ENCODE measurements at places on chromosomes 3 and 15.

GRCh38 chr3:63395960-63396359 lies 117.9 kb downstream of the SYNPR start:
- no peak for ATAC-seq

DNA sequence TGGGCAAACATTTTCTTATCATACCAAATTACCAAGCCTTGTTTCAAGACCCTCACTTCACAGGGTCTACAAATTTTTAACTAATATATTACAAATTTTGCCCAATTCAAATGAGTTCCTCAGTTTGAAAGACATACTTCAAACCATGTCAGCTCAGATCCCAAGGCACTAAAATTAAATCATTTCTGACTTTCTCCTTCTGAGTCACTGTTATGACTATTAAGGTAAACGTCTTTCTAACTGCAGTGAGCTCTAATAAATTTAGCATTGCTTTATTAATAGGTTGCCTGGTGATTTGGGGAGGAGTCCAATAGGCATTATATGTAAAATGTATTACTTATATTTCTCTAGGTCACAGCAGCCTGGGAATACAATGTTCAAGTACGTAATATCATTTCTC lies 158.2 kb upstream of the ARHGEF26 start:
- ATAC-seq = no peak

DNA sequence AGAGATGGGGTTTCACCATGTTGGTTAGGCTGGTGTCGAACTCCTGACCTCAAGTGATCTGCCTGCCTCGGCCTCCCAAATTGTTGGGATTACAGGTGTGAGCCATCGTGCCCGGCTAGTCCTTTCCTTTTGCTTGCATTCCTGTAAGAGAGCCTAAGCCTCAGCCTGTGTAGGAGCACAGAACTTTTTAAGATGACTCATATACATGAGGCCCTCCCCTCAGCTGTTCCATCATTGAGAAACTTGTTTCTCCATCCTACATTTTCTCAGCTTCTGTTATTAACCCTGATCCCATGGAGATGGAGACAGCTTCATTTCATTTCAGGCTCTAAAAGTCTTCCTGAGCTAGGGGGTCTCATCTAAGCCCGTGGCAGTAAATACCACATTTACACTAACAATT lies 123.3 kb downstream of the PLOD2 start:
- no peak for ATAC-seq

DNA sequence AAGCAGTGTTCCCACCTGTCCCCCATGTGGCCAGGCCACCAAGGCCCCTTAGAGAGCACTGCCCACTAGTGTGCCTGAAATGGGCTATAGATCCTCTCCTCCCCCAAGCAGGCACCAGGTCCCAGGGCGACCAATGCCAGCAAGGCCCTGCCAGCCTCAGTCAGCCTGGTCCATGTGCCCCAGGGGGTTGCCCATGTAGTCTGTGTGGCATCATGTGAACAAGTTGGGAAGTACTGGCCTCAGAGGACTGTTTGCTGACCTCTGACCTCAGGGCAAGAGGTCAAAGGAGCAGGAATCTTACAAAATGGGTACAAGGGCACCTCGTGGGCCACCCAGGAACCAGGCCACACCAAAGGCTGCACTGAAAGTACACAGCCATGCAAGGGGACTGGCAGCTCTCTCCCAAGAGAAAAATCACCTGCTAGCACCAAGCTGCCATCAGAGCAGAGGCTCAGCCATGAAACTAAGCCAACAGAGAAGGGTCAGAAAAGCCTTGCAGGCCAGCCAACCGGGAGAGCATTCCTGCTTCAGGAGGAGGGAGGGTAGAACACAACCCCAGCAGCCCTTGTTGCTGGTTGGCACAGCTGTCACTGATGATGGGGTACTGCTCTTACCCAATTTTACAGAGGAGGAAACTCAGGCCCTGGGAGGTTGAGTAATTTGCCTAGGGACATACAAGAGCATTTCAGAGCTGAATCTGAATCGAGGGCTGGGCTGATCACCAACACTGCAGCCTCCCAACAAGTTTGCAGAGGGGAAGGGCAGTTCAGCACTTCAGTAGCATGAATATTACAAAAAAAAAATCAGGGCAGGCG lies 5.2 kb upstream of the FURIN start:
- ATAC-seq = peak; percentile 39

All from stimulated activated memory B cell treated with anti-CD40 and anti-IgM and Interleukin-4, amounts not matched to agents 10 μg/mL and 1 μg/mL and 100 μg/mL, for 72 hours (primary cell).